ENCODE measurements at places on chromosomes 3 and 15.
A peak's percentile ranks its signal among the peaks of the same experiment; 100 is the strongest.

- no peak for DNase-seq
These were observed 10.8 kb downstream of the ZSCAN2 start for GRCh38 chr15:84611631-84612030.

GRCh38 chr3:32419742-32420125 is 28.1 kb downstream of the CMTM7 start:
- DNase-seq: no peak

- DNase-seq: no peak
These were observed 12.7 kb upstream of the PXYLP1 start for GRCh38 chr3:141218926-141219325.

- no peak for DNase-seq
These were observed 8.8 kb downstream of the ITPR1 start for GRCh38 chr3:4501927-4502326.

DNA sequence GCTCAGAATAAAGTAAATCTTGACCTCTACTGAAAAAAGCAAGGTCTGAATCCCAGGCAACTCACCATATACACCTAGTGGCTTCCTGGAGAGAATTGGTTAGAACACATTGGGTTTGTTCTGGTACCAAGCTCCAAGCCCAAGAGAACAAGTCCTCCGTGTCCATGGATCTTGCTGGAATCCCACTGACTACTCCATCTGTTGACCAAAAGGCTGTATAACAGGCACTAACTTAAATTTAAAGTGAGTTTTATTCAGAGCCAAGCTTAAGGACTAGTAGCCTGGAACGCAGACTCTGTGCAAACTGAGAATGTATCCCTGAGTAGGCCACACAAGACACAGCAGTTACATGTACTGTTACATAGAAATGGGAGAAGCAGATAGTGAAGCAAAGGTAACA is 342.1 kb upstream of the LRRC3B start:
- DNase-seq: no peak

GRCh38 chr3:172341482-172342059 is 106.7 kb downstream of the GHSR start:
- DNase-seq: no peak

DNA sequence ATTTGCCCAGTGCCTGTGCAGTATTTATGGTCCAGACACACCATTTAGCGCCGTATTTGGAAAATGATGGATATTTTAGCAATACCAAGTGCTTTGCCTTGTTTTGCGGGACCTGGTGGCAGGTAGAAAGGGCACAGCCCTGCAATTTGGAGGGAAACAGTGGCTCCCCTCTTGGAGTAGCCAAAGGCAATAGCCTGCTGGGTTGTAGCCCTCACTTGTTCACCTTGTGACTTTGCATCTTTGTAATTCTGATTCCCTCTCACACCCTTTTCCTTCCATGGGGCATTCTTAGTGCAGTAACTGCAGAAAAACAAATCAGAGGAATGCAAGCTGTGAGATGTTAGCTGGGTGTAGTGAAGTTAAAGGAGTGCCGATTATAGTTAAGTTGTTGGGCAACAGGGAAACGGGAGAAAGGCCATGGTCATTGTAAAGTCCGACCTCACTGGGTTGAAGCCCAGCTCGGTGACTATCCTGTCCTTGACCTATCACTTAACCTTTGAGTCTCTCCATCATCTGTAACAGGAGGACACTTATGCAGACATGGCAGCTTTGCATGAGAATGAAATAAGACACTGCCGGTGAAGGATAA is 131.0 kb upstream of the KLHL25 start:
- DNase-seq: no peak

GRCh38 chr15:49989498-49989897 is 129.5 kb downstream of the ATP8B4 start:
- DNase-seq: peak; percentile 14

- DNase-seq: no peak
These were observed 43.1 kb downstream of the DAPK2 start for GRCh38 chr15:64003182-64003581.

DNA sequence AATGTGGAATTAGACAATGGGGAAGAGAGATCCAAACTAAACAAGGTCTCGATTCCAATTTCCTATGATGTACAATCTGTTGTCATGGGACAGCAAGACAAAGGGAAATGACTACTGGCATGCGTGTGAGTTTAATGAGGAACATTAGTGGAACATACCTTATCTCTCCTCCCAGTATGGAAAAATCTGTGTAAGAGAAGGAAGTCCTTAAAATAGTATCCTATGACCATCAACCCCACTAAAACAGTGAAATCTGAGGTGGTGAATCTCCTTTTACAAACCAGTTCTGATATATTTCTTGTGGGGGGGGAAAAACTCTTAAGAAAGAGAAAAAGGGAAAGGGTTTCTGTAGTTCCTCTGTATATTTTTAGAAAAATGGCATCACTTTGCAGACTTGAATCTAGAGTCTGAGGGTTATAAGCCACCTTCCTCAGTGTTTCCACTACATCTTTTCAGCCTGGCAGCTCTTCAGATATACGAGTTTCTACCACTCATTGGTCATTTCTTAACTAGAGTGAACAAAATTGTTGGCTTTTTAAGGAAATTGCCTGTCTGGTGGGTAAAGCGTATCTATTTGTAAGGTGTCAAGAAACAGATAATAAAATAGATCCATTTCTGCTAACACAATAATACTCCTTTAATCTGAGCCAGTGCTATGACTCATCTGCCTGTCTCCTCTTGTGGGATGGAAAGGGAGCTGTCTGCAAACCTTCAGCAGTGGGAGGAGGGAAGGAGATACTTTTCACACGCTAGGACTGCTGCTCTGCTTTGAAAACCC is 3.0 kb upstream of the TNFAIP8L3 start:
- DNase-seq: no peak

DNA sequence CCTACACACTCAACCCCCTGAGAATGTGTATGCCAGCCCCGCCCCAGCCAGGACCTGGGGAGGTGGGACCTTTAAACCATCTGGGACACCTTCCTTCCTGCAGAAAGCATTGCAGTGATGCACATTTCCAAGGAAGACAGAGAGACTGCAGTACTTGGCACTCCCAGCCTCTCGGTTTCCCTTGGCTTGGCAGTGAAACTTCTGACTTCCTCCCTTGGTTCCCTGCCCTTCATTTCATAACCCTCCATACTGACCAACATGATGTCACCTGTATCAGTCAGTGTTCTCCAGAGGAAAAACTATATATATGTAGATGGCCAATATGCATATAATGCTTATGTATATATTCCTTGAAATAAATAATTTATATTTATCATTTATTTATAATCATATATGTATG is 103.2 kb downstream of the SST start:
- no peak for DNase-seq

GRCh38 chr3:193344486-193344885 is 34.1 kb downstream of the ATP13A5 start:
- no peak for DNase-seq

DNA sequence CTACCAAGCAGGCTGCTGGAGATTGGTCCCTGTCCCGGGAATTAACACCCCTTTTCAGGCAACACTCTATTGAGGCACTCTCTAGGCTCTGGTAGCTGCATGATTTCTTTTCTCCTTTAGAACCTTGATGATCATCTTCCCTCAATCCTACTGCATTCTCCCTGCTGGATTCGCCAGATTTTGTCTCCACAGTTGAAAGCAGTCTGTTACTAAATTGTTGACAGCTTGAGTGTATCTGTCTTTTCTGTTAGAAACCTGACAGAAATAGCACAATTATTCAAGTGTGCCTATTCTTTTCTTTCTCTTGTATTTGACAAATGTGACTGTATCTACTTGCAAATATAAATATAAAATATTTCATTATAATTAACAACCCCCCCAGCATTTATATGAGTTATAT is 830.8 kb upstream of the CADM2 start:
- DNase-seq: no peak
